Activated T-cell treated with anti-CD3 and anti-CD28 coated beads, Interleukin-2, amount 50 U/mL, for 24 hours (primary cell): ENCODE measurements at places on chromosomes 4 and X.

DNA sequence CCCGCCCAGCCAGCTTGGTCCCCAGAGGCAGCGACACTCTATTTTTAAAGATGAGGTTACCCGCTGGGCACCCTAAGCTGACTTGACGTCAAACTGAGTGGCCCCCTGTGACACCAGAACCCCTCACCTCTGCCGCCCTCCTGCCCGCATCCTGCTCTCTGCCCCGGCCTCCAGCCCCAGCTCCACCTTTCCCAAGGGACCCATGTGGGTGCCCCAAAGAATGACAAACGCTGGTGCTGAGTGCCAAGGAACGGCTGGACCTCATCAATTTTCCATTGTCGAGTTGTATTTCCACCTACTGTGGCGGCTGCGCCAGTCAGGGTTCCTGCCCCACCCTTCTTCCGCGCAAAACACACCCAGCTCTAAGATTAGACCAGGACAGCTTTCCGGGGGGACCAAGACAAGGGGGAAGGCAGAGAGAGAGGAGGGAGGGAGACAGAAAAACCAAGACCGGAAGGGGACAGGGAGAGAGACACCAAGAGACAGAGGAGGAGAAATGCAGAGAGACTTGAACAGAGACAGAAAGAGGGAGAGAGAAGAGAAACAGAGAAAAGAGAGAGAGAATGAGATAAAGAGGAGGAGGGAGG is 2.0 kb downstream of the PRKX start:
- DNase-seq, result peak; percentile 34

GRCh38 chrX:15356444-15356843 is 21.1 kb upstream of the PIGA start:
- no peak for DNase-seq

- DNase-seq, result no peak
Measured at GRCh38 chr4:169658975-169659715, 38.8 kb downstream of the CLCN3 start.

- no peak for DNase-seq
Measured at GRCh38 chr4:148017801-148018200, 285.9 kb downstream of the ARHGAP10 start.

GRCh38 chrX:15315509-15315908 is at the start of gene ASB11:
TSS of gene ASB11 (minus strand) at chrX:15315640. CDS start at chrX:15315605, 35 bp downstream.
- no peak for DNase-seq
